Effector memory CD4-positive, alpha-beta T cell (primary cell): ENCODE measurements at places on chromosomes 1 and 21.

GRCh38 chr1:80369780-80370179, 1363.2 kb upstream of the ADGRL4 start:
- DNase-seq, result no peak

- DNase-seq, result no peak
Observed at GRCh38 chr1:37537378-37537777, 16.7 kb downstream of the SNIP1 start.

DNA sequence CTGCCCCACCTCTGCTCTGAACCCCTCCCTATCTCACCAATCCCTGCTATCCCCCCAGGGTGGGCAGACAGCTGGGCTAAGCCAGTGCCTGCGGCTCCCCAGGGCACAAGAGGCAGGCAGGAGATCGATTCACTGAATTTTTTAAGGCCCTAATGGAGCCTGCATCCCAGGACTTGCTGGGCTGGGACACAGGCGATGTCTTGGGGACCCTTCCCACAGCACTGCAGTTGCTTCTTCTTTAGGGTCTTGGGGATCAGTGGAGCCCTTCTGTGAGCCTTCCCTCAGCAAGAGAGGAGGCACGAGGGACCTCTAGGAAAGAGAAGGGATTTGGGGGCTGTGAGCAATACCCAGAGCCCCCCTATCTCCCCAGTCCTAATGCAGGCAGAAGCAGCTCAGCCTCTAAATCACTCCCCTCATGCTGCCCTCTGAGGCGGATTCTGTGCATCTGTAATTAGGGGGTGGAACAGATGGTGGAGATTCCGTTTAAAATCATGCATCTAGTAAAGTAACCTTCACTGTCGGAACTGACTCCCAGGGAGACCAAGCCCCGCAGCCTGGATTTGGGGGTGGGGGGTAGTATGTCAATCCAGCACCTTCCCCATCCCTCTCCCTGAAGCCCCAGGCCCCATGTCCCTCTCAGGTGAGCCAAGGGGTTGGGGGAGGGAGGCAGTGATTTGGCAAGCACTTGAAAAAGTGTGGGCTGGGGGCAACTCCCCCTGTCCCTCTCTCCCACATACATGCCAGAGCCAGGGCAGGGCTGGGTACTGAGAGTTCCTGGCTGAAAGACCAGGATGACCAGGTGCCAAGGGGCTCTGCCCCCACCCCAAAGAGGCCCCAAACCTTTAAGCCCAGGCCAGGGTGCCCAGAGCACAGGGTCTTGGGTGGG, 10.0 kb downstream of the AHDC1 start:
- no peak for DNase-seq

DNA sequence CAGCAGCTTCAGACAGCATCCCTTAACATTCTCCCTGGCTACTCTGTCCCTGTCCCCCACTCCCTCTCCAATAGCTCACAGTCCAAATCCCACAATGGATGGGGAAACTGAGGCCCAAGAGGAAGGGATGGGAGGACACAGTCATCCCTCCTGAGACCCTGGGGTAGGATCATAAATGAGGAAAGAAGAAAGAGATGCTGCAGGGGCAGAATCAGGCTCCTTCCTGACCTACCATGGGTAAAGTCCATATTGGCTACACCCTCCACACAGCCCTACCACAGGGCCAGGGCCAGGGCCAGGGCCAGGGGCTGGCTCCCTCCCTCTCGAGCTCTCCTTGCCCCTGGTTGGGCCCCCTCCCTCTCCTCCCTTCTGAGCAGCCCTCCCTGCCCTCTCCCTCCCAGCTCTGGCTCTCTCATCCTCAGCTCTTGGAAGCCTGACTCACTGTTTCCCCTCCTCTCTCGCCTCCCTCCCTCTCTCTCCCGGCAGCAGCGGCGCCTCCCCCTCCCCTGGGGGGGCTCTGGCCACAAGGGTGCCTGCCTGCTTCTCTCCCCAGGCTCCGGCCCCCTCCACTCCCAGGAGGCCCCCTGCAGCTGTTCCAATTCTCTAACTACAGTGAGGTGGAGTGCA, 4.9 kb downstream of the AHDC1 start:
- no peak for DNase-seq

DNA sequence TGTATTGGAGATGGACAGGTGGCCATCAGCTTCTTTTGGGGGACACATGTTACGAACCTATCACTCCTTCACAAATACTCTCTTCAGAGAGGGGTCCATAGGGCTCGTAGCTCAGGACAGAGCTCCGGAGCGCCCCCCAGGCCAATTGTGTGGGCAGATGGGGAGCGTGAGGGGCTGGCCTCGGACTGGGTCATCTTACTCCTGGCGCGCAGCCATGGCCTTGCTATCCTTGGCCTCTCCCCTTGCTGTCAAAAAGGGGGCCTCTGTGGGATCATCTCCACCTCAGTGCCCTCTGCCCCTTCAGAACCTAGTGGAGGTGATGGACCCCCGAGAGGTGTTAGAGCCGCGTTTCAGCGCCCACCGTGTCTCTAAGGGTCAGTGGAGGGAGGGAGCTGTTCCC, 35.0 kb downstream of the ATP5PO start:
- no peak for DNase-seq

GRCh38 chr1:234495231-234495990, 16.4 kb upstream of the TARBP1 start:
- no peak for DNase-seq

GRCh38 chr1:223843934-223844786, 1.6 kb downstream of the TP53BP2 start:
- no peak for DNase-seq

DNA sequence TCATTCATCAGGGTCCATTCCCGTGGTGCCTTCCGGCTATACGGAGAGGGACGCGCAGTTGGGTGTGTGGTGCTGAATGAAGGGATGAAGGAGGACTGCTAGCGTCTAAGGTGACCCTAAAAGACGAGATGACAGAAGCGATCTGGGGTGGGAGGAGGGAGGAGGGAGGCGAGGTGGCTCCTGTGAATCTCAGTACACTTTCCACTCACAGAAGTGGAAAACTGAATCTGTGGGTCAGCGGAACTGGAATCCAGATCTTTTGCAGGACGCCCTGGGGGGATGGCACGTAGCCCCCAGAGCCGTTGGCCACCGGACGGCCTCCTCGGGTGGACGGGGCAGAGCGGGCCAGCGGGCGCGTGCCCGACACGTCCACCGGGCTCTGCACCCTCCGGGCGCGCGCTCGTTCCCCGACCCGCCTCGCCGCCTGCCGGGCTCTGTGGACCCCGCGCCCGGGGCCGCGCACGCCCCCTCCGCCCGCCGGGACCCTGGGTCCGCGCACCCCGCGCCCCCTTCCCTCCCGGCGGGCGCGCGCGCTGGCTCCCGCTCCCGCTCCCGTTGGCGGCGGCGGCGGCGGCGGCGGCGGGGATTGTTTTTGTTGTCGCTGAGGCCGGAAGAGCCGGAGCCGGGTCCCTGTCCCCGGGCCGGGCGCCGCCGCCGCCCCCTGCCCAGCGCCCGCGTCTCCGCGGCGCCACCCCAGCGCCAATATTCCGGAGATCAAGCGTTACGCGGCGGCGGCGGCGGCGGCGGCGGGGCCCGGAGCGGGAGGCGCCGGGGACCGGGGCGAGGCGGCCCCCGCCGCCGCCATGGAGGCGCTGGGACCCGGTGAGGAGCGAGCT, at the start of gene AGO4:
Gene AGO4 (plus strand): TSS at position 403 of the 836 bp plus-strand sequence. CDS start 401 bp downstream, at position 804.
- no peak for DNase-seq

- no peak for DNase-seq
Observed at GRCh38 chr1:35834218-35834617, 26.4 kb downstream of the AGO4 start.

DNA sequence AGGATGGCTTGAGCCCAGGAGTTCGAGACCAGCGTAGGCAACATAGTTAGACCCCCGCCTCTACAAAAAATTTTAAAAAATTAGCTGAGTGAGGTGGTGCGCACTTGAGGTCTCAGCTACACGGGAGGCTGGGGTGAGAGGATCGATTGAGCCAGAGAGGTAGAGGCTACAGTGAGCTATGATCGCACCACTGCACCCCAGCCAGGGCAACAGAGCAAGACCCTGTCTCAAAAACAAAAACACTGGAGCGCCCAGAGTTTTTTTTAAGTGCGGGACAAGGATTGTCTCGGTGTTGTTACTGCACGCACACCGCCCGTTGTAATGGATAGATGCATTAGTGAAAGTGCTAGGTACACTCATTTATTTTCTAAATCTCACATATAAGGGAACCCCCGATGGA, 37.1 kb downstream of the PIK3CD start:
- DNase-seq, result no peak

- no peak for DNase-seq
Observed at GRCh38 chr1:232769733-232770132, 35.5 kb upstream of the MAP10 start.

DNA sequence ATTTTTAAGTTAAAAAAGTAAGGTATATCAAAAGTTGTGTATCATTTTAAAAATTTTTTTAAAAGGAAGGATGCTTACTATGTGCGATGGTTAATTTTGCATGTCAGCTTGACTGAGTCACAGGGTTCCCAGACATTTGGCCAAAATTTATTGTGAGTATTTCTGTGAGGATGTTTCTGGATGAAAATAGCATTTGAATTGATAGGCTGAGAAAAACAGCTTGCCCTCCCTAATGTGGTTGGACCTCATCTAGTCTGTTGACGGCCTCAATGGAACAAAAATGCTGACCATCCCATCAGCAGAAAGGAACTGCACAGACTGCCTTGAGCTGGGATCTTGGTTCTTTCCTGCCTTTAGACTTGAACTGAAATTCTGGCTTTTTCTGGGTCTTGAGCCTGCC, 724.5 kb downstream of the NCAM2 start:
- DNase-seq, result no peak

- DNase-seq, result no peak
Observed at GRCh38 chr1:186059311-186059710, 315.7 kb downstream of the TPR start.

DNA sequence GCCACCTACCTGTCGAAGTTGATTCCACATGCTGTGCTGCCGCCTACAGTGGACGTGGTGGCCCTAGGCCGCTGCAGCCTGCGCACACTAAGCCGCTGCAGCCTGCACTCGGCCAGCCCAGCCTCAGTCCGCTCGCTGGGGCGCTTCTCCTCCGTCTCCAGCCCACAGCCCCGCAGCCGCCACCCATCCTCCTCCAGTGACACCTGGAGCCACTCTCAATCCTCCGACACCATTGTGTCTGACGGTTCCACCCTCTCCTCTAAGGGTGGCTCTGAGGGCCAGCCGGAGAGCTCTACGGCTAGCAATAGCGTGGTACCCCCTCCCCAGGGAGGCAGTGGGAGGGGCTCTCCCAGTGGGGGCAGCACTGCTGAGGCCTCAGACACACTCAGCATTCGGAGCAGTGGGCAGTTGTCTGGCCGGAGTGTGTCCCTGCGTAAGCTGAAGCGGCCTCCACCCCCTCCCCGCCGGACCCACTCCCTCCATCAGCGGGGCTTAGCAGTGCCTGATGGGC, 46.9 kb downstream of the YARS1 start:
- no peak for DNase-seq

GRCh38 chr1:226761322-226761721, 22.2 kb upstream of the ITPKB start:
- DNase-seq, result no peak

DNA sequence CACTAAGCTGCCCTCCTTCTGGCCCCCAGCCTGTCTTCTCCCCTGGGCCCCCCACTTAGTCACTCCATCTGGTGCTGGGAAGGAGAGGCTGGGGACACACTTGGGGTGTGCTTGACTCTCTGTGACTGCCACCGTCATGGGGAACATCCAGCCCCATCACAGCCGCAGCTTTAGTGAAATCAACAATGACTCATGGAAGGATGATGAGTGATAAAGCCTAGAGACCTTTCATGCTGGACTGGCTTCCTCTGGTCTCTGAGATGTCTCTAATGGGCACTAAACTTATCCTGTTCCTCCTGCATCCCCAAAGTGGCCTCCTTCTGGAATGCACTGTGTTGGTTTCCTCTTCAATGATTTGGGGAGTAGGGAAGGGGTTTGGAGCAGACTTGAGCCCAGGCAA, 172.9 kb downstream of the GRIK3 start:
- DNase-seq, result no peak

GRCh38 chr21:24939291-24939690, 668.0 kb downstream of the MRPL39 start:
- no peak for DNase-seq

DNA sequence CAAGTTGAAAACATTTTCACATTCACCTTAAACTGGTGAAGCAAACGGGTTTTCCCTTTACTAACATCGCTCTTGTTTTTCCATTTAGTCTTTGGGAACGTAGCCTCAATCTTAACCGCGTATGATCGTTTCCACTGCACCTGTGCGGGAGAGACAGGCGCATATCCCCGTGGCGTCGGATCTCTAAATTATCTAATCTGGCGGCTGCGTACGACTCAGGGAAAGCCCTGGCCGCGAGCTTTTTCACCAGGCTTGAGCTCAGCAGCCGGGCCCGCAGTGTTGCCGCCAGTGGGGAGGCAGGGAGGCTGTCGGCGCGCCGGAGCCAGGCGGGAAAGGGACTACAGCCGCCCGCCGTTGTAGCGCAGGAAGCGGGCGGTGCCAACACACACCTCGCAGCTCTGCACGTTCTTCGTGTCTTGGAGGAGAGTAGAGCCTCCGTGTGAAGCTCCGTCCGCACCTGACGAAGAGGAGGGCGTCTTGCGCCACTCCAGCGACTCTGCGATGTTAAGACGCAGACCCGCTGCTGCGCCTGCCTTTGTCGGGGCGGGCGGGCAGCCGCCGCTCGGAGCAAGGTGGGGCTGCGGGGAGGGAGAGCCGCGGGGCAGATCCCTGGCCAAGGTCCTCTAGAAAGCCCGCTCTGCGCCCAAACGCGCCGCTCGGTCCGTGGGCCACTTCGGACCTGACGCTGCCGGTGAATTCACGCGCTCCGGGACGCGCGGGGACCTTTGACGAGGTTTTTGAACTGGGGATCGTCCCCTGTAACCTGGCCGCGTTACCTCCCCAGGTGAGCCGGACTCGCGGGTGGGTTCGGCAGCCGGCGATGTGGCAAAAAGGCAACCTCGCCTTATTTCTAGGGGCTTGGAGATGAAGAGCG, 18.5 kb upstream of the TBX15 start:
- DNase-seq, result no peak

DNA sequence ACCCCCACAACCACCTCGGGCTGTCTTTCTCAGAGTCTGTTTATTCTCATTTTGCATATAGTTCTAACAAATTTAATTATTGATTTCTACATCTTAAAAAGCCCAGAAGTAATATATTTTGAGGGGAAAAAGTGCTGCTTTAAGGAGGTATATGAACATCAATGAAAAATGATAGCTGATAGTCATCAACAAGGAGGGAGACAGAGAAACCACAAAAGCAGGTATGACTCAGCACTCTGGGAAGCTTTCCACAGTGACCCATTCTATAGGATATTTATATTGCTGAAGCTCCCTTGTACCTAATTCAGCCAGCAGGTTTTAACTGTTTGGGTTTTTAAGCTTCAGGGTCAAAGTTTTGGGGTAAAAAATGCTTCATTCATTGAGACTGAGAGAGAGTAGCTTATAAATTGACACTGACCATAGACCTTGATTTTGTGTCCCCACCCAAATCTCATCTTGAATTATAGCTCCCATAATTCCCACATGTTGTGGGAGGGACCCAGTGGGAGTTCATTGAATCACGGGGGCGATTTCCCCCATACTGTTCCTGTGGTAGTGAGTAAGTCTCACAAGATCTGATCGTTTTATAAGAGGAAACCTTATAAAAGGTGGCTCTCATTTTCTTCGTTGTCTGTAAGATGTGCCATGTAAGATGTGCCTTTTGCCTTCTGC, 27.4 kb downstream of the VANGL1 start:
- no peak for DNase-seq
